Psoas muscle (tissue), 8 donors: ENCODE measurements at places on chromosomes 2 and 18.

DNA sequence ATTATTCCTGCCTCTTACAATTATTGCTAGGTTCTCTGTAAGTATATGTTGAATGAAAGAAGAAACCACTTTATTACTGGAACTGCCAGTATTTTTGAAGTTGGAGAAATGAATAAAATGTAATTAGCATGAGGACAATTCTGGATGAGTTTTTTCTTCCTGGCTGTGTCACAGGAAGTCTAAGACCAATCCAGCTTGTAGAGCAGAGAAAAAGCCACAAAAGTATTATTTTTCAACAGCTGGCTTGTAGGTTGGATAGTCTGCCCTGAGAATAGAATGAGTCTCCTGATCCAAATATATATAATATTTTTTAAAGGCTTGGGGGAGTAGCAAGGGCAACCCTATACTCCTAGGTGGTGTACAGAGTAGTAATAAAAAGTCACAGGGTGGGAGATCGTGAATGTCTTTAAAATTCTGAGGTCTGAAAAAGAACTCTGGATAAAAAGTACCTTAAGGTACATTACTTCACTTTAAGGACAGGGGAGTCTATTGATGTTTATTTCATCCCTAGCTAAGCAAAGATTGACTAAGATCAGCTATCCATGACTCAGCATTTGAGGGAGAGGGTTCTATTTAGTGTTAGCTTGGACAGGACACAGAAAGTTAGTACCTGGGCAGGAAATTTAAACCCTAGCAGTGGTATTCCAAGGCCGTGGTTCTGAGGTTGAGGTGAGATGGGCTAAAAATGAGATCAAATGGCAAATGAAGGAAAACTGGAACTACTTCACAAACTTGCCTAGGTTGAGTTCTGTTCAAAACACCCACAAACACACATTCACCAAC, 31.7 kb downstream of the SLC40A1 start:
- DNase-seq = no peak

- DNase-seq = no peak
These were observed 34.7 kb downstream of the C2orf74 start for GRCh38 chr2:61196671-61197070.

- peak; percentile 30 for DNase-seq
These were observed 17.1 kb upstream of the ZNF532 start for GRCh38 chr18:58847383-58848071.

DNA sequence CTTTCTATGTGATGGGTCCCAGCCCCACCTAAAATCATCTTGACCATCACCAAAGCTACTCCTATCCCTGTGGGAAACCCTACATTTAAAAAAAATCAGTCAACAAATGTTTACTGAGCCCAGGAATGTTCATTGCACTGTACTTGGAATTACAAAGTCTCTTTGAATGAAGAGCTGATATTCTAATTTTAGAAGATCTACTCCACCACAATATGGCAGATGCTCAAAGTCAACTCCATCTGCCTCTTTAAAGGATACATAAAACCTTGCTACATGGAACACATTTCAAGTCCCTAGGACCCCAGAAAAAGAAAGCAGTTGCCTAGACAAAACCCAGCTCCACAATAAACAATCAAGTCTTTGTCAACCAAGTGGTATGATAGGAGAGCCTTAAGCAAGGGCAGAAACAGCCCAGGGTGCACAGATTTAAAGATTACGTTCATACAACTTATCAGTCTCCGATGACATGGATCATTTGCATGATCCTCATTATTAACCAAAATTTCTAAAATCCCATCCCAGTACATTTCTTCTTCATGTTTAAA, 234.3 kb upstream of the ACVR2A start:
- no peak for DNase-seq

DNA sequence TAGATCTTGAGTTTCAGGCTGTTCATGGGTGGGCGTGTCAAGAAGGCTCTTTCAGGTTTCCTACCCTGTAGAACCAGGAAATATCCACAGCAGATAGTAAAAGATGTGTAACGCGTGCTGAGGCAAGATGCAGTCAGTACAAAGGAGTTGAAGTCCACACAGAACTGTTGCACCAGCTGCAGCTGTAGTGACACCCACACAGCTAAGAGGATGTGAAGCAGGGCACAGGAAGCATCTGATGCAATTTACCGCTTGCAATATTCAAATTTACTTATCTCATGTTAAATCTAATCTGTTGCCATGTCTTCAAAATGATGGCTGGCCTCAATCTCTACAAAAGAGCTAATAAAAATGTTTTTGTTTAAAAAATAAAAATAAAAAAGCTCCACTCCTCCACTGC, 132.8 kb downstream of the ARHGAP15 start:
- no peak for DNase-seq

GRCh38 chr2:156333951-156334495, 1.5 kb upstream of the NR4A2 start:
- DNase-seq = peak; percentile 83

DNA sequence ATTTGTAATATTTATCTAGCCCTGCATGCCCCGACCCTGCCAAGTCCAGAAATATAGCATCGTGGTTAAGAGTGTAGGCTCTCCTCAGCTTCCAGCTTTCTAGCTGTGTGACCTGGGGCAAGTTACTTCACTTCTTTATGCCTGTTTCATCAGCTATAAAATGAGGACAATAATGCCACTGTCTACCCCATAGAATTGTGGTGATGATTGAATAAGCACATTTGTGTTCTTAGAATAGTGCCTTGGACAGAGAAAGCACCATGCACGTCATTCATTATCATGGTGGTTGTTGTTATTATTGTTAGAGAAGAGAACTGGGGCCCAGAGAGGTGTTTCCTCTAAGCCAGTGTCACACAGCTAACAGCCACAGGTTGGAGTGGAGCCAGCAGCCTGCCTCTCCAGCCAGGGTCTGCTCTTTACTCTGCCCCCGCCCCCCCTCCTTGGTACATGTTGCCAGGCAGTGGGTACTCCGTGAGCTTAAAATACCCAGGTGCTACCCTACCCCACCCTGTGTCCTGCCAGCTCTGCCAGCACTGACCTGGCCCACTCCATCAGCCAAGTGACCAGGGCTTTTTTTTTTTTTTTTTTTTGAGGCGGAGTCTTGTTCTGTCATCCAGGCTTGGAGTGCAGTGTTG, 202.1 kb downstream of the CTIF start:
- peak; percentile 47 for DNase-seq

GRCh38 chr2:168589236-168590211, 133.5 kb downstream of the CERS6 start:
- DNase-seq = no peak

GRCh38 chr2:132668189-132668823, 1.7 kb downstream of the LYPD1 start:
- DNase-seq = no peak

GRCh38 chr2:126886211-126886915, 12.3 kb upstream of the TEX51 start:
- peak; percentile 82 for DNase-seq

- peak; percentile 60 for DNase-seq
These were observed 349.8 kb downstream of the RBM43 start for GRCh38 chr2:150911766-150912280.

- DNase-seq = no peak
These were observed 84.4 kb downstream of the EIPR1 start for GRCh38 chr2:3293221-3293620.

GRCh38 chr2:33492399-33493134, 16.1 kb downstream of the RASGRP3 start:
- peak; percentile 56 for DNase-seq
